ENCODE measurements at places on chromosomes 5 and 9.

- DNase-seq, result no peak
Observed at GRCh38 chr5:140842798-140843733, 2.1 kb downstream of the PCDHA8 start.

GRCh38 chr5:77232574-77233358 is 22.3 kb downstream of the PDE8B start:
- DNase-seq, result no peak

DNA sequence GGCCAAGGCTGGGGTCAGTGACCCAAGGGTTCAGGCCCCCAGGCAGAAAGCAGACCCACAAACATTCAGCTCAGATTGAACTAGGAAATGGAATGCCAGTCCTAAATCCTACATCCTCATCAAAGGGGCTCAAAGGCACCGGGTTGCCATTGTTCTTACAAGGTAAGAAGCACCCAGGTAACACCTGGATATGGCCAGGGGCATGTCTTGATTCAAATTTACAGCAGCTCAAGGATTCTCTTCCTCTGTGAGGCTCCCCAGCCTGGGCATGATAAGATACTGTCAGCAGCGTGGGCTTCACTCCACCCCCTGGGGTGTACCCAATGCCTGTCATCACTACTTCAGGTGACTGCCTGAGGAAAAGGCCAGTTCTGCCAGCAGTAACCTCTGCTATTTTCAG is 92.1 kb upstream of the FSTL4 start:
- DNase-seq, result no peak

GRCh38 chr9:81893929-81894328 is 34.3 kb upstream of the SPATA31D4 start:
- DNase-seq, result no peak

DNA sequence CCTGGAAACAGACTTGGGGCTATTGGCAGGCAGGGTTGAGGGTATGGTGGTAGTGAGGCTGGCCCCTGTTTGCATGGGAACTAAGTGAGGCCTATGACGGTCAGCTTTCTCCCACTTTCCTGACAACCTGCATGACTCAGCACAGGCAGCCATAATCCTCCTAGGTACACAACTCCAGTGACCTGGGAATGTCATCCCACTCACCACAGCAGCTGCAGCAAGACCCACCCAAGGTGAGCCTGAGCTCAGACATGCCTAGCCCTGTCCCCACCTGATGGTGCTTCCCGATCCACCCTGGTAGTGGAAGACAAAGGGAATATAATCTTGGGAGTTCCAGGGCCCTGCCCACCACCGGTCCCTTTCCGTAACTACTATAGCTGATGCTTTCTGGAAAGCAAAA is 178.7 kb downstream of the NDUFS4 start:
- no peak for DNase-seq

GRCh38 chr9:108579757-108580439 is 275.9 kb downstream of the ACTL7B start:
- no peak for DNase-seq

DNA sequence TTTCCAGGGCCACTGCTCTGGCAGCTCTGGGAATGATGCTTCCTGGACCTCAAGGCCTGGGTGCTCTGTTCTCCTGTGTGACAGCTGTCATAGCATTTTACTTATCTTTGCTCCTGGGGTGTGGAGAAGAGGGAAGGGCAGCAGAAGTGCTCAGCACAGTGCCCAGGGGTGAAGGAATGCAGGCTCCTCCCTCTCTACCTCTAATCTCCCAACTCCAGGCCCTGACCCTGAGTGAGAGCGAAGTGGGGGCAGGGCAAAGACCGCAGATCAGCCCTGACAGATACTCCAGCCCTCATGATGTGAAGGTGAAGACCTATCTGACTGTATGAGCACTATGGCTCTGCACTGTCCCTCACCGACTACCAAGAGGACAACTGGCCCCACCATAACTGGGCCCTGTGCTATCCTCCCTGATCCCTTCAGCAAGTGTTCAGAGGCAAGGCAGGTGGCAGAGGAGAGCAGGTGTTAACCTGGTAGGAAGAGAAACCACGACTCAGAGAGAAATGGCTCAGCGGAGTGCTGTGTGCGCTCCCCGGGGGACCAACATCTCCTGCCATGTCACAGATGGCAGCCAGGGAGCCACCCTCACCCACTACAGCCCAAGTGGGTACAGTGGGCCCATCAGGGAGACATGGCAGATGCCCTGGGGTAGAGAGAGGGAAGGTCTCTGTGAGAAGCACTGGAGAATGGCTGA is 16.8 kb downstream of the ACSL6 start:
- no peak for DNase-seq

DNA sequence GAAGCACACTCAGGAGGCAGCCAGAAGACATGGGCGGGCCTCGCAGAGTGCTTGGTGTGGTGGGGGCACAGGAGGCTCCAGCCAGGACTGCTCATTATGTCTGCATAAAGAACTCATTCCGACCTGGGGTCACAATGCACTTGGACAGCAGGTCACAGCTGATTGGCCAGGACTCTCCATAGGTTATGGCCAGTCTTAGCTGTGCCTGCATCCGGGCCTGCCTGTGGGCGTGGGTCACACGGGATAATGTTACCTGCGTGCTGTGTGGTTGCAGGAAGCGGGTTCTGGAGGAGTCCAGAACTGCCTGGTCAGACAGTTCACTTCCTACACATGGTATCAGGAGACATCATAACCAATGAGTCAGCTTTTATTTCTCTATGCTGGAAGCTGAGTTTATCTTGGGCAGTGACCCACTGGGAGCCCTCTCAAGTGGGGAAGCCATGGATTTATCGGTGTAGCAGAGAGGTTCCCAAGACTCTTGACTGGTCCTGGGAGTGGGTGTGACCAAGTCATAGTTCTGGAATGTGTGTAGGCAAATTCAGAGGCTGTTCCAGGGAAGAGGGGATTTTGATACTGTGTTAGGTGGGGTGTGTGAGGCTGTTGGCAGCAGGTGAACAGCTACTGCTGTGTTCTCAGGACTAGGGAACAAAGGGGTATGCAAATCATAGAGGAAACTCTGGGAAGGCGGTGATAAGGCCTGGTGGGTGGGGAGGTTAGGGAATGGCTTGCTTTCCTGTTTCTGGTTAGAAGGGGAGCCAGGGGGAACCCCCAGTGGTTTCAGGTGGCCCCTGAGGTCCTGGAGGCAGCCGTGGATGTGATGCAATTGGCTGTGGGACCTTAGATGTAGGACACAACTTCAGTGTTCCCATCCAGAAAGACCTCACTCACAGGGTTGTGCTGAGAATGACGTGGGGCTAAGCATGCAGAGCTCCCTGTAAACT is 51.3 kb downstream of the ARHGEF37 start:
- peak; percentile 90 for DNase-seq

- no peak for DNase-seq
Observed at GRCh38 chr5:95533106-95533505, 21.7 kb downstream of the SKIC3 start.

DNA sequence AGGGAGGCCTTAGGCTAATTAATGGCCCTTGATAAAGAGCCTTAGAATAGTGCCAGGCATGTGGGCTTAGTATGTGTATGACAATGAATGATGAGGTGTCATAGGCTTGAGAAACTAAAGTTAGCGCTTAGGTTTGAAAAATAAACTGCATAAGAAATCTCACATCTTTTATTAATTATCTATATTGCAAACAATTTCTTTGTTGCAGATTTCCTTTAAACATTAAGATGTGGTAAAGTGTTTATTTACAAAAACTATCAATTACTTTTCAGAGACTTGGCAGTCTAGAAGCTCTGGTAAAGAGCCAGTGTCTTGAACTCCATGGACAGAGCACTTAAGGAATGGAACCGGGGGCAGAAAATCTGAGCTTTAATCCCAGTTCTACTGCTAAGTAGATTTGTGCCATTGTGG is 23.1 kb downstream of the MAP1B start:
- no peak for DNase-seq

GRCh38 chr9:21119093-21119770 is 22.4 kb downstream of the IFNW1 start:
- no peak for DNase-seq

- DNase-seq, result no peak
Observed at GRCh38 chr5:134228624-134229023, 2.8 kb upstream of the PPP2CA start.

DNA sequence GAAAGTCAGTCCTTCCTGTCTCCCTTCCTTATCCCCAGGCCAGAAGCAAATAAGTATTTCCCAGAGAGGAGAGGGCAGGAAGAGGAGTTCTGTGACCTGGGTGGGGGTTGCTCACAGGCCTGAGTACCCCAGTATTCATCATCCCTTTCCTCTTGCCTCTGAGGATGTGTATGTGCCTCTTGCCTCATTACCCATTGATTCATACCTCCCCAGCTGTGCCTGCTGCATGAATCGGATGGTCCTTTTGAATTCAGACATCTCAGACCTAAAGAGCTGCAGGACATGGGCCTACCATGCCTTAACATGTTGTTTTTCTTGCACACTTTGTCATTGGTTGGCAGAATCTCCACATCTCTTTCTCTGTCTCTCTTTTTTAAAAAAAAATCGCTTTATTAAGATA is 112.8 kb upstream of the SHB start:
- DNase-seq, result no peak

GRCh38 chr9:112249277-112249676 is 74.2 kb upstream of the SUSD1 start:
- no peak for DNase-seq

- DNase-seq, result no peak
Observed at GRCh38 chr5:110064603-110065268, 375.0 kb downstream of the MAN2A1 start.

DNA sequence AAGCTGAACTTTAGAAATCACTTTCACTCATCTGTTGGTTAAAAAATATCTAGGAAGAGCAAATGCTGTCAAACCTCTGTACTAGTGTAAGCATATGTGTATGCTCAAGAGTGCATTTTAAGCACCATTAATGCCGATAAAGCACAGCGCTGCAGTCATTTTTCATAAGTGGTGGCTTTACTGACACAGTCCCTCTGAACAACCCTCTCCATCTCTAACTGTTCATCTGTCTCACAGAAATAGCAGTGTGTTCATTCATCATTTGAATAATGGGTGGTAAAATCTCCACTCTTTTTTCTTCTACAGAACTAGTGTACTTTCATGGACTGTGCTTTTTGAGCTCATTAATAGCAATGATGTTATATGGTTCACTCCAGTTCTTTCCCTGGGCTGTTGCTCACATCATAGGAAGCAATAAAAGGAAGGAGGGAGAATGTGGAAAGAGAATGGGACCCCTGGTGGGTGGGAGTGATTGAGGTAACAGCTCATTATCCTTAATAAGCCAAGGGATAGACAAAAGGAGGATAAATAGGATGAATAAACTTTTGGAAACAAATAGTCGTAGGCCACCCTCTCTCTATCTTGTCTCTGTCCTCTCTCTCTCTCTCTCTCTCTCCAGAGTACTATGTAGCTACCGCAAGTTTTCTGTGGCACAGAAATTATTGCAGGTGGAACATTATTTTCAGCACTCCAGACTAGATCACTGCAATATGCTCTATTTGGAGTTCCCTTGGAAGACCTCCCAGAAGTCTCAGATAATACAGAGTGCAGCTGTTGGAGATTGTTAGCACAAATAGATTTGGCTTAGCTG is 117.9 kb upstream of the PRDM9 start:
- no peak for DNase-seq

- DNase-seq, result peak; percentile 59
Observed at GRCh38 chr5:53478411-53479044, 1.9 kb upstream of the FST start.

- no peak for DNase-seq
Observed at GRCh38 chr9:93900971-93901861, 53.9 kb downstream of the BARX1 start.

DNA sequence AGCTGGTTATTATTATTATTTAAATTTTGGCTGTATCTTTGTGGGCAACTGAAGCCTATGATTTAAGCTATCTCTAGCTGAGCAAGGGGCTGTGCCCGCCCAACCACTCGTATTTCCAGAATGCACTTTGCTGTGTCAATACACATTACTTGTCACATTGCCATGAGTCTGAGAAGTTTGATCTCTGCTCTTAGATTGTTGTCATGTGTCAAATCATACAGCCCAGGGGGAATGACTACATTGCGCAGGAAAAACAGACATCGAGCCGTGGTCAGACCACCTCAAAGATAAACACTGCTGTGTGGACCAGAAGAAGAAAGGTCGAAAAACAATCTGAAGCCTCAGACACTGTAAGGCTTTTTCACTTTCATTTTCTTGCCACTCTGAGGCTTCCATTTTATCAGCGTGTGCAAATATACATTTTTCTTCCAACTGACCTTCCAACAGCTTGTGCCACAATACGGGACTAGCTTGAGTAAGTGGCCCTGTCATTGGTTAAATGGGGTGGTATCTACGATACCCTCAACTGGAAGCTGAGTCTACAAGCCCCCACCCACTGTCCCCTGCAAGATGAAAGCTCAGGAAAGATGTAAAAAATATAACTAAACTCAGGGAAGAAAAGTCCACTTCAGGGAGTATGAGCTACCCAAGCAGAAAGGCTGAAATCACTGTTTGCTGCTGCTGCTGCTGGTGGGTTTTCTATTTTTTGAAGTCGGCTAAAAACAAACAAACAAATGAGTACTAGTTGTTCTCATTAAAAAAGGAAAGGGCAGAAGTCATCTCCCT is 603.0 kb downstream of the BNC2 start:
- DNase-seq, result no peak

DNA sequence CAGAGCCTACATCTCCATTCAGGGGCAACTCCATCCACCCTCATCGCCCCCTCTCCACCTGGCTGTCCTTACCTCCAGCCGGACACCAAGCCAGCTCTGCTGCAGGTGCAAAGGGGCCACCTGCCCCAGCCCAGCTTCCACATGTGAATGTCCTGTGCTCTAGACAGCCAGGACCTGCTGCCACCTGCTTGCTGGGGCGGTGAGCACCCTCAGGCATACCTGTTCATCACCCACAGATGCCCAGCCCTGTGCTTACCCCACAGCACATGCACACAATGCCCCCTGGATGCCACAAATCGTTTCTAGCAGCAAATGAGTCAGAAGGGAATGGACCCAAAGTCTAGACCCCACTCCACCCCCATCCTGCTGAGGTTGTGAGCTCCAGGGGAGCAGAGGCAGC is 13.3 kb upstream of the NKD2 start:
- no peak for DNase-seq

DNA sequence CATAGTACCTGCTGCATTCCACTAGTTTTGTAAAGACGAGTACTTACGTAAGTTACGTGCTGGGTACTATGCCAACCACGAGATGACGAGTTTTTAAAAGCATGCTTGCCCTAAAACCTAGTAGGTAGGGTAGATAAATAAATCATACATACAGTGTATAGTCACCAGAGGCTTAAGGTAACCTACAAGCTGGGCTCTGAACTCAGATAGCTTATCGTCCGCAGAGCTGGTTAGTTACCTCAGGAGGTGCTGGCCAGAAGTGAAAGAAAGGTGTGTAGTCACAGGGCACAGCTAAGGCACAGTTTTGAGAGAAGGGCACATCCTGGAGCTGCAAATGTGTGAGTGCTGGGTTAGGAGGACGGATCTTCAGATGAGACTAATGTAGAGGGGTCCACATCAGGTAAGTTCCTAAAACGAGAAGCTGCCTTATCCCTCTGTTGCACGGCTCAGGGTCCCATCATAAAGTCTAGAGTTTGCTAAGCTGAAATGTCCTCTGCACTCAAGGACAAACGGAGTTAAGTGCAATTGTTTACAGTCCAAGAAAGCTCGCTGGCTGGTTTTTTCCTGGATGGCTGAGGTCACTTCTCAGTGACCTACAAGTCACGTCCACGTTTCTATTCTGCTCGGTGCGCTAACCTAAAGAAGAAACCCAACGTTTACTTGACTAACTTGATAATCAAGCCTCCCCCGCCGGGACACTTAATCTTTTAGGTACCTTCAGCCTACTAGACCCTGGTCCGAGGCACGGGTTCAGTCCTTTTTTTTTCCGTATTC is 1.1 kb upstream of the SNX24 start:
- no peak for DNase-seq
